ENCODE measurements at places on chromosomes 16 and 17. TPM values are rescaled to one million over a fixed set of nuclear protein-coding genes. Genes with fewer than 3 reads are reported as not detected.

- no peaks in the 10 kb centered on the region for H3K27me3 ChIP-seq
- DNase-seq: no peak
- no peak overlapping the region for H3K4me3 ChIP-seq
Measured at GRCh38 chr16:82013139-82013538, 1.9 kb upstream of the SDR42E1 start.

The SGCA gene
- 269 TPM for total RNA-seq

- no peaks in the 10 kb centered on the region for H3K27me3 ChIP-seq
- peaks cover 40% of the 10 kb centered on the region for H3K4me1 ChIP-seq
- peak; percentile 73 for DNase-seq
- H3K27ac ChIP-seq: peak overlapping the region; percentile 11
- H3K4me3 ChIP-seq: no peak overlapping the region
Measured at GRCh38 chr16:23124315-23124714, 24.9 kb downstream of the USP31 start.

DNA sequence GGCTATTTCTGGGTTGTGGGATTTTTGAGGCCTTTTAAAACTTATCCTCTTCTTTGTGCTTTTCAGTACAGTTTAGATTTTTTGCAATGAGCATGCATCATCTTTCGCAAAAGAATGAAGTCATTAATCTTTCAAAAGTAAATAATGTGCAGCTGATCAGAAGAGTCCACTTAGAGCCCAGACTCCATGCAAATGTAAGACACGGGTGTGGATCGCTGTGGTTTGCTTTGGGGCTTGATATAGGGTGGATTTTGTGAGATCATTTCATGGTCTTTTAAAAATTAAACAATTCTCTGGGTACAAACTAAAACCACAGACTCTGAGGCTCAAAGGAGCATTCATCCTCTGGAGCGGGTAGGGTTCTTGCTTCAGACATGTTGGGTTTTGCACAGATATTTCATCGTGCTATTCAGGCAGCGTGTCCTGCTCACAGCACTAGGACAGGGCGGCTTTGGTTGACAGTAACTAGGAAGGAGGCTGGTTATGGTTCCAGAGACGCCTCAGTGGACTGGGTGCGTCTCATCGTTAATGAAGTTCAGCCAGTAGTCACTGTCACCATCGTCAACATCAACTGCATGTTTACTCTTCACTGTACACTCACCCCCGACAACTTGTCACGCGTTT is 129.4 kb upstream of the PLCG2 start:
- H3K27me3 ChIP-seq: no peaks in the 10 kb centered on the region
- no peaks in the 10 kb centered on the region for H3K36me3 ChIP-seq
- H3K4me1 ChIP-seq: no peaks in the 10 kb centered on the region
- no peak for DNase-seq
- no peak overlapping the region for H3K4me3 ChIP-seq

The ARHGAP44 gene
- 1.8 TPM for total RNA-seq

GRCh38 chr17:57379237-57379894 is 123.0 kb downstream of the MSI2 start:
- peak overlapping the region; percentile 73 for H3K27ac ChIP-seq
- H3K4me1 ChIP-seq: peaks cover 38% of the 10 kb centered on the region
- no peaks in the 10 kb centered on the region for H3K36me3 ChIP-seq
- H3K27me3 ChIP-seq: no peaks in the 10 kb centered on the region
- no peak for DNase-seq

DNA sequence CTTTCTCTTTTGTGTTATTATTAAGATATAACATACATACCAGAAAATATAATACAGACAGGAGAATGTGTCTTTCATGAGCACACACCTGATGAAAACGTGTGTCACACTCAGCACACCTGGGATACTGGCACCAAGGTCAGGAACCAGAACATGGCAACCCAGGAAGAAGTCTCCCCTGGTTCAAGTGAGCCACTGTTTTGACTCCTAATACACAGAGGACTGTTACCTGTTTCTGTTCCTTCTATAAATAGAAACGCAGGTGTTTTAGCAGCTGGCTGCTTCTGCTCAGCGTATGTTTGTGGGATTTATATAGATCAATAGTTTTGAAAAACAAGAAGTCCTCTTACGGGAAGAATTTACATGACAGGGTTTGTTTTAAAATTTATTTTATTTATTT is 3.5 kb downstream of the SEC14L1 start:
- peak overlapping the region; percentile 99 for H3K27ac ChIP-seq
- no peaks in the 10 kb centered on the region for H3K36me3 ChIP-seq
- DNase-seq: no peak
- no peaks in the 10 kb centered on the region for H3K27me3 ChIP-seq
- H3K4me3 ChIP-seq: peak overlapping the region; percentile 85
- peaks cover 54% of the 10 kb centered on the region for H3K4me1 ChIP-seq

- no peaks in the 10 kb centered on the region for H3K36me3 ChIP-seq
- no peak for DNase-seq
- no peak overlapping the region for H3K4me3 ChIP-seq
- no peaks in the 10 kb centered on the region for H3K27me3 ChIP-seq
Measured at GRCh38 chr17:74282587-74283370, 8.7 kb downstream of the DNAI2 start.
